ENCODE measurements at places on chromosomes 7 and 10.
A peak's percentile ranks its signal among the peaks of the same experiment; 100 is the strongest.

- no peaks in the 10 kb centered on the region for H3K27me3 ChIP-seq
- no peaks in the 10 kb centered on the region for H3K36me3 ChIP-seq
- peak overlapping the region; percentile 72 for H3K27ac ChIP-seq
- peaks cover 18% of the 10 kb centered on the region for H3K4me1 ChIP-seq
- H3K4me3 ChIP-seq = no peak overlapping the region
Measured at GRCh38 chr7:46291601-46292150, 370.6 kb upstream of the IGFBP3 start.

DNA sequence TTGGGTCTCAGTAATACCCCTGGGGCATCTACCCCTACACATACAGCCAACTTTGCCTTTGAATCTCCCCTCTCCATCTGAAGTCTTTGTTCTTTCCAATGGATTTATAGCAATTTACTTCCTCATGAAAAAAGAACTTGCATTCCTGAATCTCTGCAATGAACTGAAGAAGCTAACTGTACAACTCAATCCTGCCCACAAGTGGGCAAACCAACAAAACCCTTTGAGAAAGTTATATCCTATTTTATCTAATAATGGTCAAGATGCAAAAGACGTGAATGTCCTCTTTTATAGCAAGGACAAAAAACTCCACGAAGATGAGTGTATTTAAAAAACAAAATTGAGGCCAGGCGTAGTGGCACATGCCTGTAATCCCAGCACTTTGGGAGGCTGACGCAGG lies 991.3 kb downstream of the LRMDA start:
- DNase-seq = peak; percentile 30
- H3K27ac ChIP-seq = no peak overlapping the region
- no peaks in the 10 kb centered on the region for H3K36me3 ChIP-seq
- no peaks in the 10 kb centered on the region for H3K4me1 ChIP-seq
- no peaks in the 10 kb centered on the region for H3K27me3 ChIP-seq

GRCh38 chr10:22016046-22016705 lies 12.6 kb upstream of the DNAJC1 start:
- H3K27ac ChIP-seq = no peak overlapping the region
- H3K4me3 ChIP-seq = no peak overlapping the region
- H3K4me1 ChIP-seq = no peaks in the 10 kb centered on the region
- DNase-seq = no peak
- no peaks in the 10 kb centered on the region for H3K27me3 ChIP-seq

DNA sequence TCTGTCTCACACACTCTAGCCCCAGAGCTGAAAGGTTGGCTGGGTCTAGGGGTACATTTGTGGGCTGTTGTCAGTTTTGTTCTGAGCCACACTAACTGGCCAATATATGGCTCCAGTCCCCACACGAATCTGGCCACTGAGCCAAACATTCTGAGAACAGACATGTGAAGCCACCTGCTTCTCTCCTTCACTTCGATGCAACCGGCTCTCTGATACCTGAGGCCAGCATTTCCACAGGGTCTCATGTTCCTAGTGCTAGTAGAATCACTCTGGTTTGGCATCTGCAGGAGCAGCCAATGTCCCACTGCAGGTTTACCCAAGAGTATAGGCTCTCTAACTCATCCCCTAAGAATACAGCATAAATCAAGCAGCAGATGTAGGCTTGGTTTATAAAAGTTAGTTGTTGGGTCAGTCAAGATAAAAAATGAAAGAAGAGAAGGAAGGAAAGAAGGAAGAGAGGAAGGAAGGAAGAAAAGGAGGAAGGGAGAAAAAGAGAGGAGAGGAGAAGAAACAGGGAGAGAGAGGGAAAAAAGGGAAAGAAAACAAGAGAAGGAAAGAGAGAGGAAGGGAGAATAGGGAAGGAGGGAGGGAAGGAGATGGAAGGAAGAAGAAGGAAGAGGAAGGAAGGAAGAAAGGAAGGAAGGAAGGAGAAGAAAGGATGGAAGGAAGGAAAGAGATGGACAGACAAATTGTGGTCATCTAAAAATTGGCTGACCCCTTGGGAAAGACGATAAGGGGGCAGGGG lies 75.1 kb downstream of the STRA8 start:
- H3K36me3 ChIP-seq = no peaks in the 10 kb centered on the region
- H3K27ac ChIP-seq = no peak overlapping the region
- DNase-seq = no peak
- H3K4me1 ChIP-seq = no peaks in the 10 kb centered on the region

DNA sequence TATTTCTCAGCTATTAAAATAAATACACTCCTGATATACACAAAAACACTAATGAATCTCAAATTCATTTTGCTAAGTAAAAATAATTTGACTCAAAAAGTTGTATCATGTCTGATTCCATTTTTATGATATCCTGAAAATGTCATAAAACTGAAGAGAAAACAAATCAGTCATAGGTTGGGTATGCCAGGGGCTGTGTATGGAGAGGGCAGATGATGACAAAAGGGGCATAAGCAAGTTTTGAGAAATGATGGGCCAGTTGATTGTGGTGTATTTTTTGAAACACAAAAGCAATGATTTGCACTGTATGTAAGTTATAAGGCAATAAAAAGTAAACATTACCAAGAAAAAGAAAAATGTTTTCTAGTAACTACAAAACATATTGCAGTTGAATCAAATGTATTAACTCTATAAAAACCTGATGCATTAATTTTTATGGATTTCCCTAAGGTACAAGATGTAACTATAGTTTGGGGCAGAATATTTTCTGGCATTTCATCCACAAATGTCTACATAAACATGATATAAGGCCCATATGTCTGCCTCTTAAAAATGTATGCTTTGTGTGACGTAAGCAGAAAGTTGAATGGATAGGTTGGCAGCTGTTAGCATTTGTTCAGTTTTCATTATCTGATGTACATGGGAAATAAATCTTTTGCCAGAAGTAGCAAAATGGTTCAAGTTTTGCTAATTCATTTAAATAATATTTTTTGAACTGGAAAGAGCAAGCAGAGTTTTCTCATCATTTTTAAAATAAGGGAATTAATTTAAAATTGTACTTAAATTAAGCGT lies 35.1 kb upstream of the ING3 start:
- H3K4me1 ChIP-seq = no peaks in the 10 kb centered on the region
- no peak overlapping the region for H3K4me3 ChIP-seq
- H3K27me3 ChIP-seq = no peaks in the 10 kb centered on the region
- no peak for DNase-seq
- H3K36me3 ChIP-seq = no peaks in the 10 kb centered on the region

DNA sequence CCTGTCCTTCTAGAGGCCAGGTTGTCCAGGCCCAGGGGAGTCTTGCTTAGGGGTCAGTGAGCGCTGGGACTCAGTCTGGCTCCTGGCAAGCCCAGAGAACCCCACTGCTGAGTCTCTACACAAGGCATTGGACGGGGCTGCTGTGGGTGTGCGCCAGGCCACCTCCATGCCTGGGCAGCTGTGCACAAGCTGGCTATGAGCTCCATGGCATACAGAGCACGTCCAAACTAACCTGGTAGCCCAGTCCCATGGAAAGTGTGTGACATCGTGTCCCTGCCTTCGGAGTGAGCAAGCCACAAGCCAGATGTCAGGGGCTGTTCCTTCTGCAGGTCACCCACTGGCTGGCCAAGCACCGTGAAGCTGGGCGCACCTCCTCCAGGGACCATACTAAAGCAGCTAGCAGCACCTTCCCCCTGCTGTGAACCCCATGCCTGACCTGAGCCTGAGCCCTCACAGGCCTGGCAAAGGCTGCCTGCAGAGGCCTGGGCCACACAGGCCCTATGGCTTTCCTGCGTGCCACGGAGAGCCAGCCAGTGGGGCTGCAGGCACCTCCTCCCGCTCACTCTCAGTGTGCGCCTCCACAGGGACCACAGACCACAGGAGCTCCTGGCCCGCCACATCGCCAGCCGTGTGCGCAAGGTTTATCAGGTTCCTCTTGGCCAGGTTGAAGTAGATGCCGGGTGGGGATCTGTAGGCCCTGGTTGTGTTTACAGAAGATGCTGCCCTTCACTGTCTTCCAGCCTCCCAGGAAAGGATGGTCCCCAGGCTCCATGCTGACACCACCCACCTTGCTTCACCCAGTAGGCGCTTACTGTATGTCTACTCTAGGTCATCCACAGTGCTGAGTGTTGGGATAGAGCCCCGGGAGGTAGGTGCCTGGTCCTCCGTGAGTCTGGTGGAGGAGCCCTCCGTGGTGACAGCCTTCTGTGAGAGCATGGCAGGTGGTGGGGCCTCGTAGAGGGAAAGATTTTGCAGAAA lies 219.7 kb downstream of the EBF3 start:
- H3K36me3 ChIP-seq = no peaks in the 10 kb centered on the region
- no peaks in the 10 kb centered on the region for H3K27me3 ChIP-seq
- H3K27ac ChIP-seq = no peak overlapping the region
- no peak for DNase-seq
- no peaks in the 10 kb centered on the region for H3K4me1 ChIP-seq

GRCh38 chr7:26743205-26743604 lies 121.2 kb downstream of the SKAP2 start:
- no peaks in the 10 kb centered on the region for H3K27me3 ChIP-seq
- H3K4me3 ChIP-seq = no peak overlapping the region
- peak; percentile 13 for DNase-seq
- no peak overlapping the region for H3K27ac ChIP-seq

- no peak overlapping the region for H3K4me3 ChIP-seq
- H3K4me1 ChIP-seq = peaks cover 25% of the 10 kb centered on the region
- H3K36me3 ChIP-seq = peaks cover 36% of the 10 kb centered on the region
- no peak for DNase-seq
- peak overlapping the region; percentile 51 for H3K27ac ChIP-seq
Measured at GRCh38 chr7:43615558-43616145, 32.7 kb downstream of the STK17A start.

DNA sequence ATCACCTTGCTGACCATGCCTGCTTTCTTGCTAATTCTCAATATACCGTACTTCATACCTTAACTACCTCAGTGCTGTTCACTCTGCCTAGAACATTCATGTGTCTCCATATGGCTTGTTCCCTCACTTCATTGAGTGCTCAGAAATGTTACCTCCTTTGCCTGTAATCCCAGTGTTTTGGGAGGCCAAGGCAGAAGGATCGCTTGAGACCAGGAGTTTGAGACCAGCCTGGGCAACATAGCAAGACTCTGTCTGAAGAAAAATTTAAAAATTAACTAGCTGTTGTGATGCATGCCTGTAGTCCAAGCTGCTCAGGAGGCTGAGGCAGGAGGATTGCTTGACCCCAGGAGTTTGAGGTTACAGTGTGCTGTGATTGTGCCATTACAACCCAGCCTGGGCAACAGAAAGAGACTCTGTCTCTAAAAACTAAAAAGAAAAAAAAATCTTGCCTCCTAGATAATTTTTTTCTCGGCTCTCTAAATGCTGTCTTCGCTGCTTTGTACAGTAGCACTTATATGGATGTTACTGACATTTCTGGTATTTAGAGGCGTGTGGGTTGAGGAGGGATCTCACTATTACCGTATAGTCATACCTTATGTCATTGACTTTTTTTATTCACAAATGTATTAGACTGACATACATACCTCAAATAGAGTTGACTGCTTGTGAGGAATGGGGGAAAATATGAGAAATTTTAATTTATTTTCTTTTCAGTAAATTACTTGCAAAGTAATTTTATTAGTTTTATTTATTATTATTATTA lies 63.7 kb downstream of the LCOR start:
- no peak overlapping the region for H3K27ac ChIP-seq
- no peaks in the 10 kb centered on the region for H3K27me3 ChIP-seq
- DNase-seq = no peak
- no peaks in the 10 kb centered on the region for H3K4me1 ChIP-seq
- H3K36me3 ChIP-seq = no peaks in the 10 kb centered on the region
- H3K4me3 ChIP-seq = no peak overlapping the region

DNA sequence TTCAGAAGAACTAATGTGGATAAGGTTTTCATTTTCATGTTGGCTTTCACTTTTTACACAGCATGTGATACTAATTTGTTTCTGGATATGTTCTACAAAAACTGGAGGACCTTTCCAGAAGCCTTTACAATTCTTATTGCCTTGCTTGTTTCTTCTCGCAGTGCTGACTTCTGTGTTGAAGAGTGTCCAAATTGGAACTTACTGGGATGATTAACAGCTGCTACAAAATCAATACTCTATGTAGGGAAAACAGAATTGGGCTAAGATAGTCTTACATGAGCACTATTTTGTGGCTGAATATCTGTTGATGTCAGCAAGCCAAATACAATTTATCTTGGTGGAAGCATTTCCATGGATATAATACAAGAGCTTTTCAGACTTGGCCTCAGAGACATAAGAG lies 351.2 kb downstream of the DGKB start:
- no peak overlapping the region for H3K27ac ChIP-seq
- no peaks in the 10 kb centered on the region for H3K36me3 ChIP-seq
- no peak for DNase-seq
- H3K4me3 ChIP-seq = no peak overlapping the region

DNA sequence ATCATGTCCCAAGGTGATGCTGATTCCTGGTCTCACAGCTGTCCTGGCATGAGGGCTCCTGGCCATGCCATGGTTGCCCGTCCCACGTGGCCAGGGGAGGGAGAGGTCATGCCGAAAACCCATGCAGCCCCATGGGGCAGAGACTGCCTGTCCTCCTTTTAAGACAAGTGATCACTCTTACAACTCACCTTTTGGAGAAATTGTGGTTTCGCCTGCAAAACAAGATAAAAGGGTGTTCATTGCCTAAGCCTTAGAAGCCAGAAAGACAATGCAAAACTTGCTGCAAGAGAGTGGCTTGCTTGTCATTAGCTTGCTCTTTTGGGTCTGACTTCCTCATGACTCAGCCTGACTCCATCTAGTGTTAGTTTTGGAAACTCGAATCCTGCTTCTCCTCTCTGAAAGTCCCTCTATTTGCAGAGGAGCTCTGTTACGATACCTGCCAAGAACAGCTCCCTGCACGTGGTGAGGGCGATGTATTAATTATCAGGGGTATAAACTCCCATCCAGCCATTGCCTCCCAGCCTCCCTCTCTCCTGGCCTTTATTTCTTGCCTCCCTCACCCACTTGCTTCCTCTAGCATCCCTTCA lies 26.7 kb downstream of the TMEM273 start:
- H3K4me3 ChIP-seq = no peak overlapping the region
- DNase-seq = peak; percentile 83

DNA sequence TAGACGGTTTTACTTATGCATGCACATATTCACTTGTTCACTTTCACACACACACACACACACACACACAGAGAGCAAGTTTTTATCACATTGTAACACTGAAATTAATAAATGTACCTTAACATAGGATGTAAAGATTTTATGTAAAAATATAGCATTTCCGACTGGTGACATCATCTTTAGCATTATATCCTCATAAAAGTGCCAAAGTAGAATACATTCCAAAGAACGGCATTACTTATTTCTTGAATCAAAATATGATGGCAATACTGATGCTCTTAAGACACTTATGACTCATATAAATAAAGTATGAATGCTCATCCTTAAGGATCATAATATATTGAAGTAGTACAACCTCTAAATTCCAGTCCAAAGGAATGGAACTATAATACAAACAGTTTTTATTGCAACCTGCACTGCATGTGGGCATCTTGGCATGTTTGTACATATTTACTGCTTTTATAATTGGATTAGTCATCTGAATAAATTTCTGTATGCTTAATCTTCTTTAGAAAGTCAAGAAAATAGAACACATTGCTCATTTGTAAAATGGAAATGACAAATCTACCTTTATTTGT lies 290.0 kb upstream of the SEMA3A start:
- no peaks in the 10 kb centered on the region for H3K27me3 ChIP-seq
- no peaks in the 10 kb centered on the region for H3K4me1 ChIP-seq

- H3K36me3 ChIP-seq = peaks cover 21% of the 10 kb centered on the region
- no peak overlapping the region for H3K4me3 ChIP-seq
Measured at GRCh38 chr7:745431-746154, 18.5 kb upstream of the PRKAR1B start.

GRCh38 chr10:12608761-12609160 lies 259.4 kb downstream of the CAMK1D start:
- no peaks in the 10 kb centered on the region for H3K27me3 ChIP-seq
- H3K36me3 ChIP-seq = no peaks in the 10 kb centered on the region
- H3K4me3 ChIP-seq = no peak overlapping the region
- H3K27ac ChIP-seq = no peak overlapping the region
- no peak for DNase-seq
- peaks cover 8% of the 10 kb centered on the region for H3K4me1 ChIP-seq

All from IMR-90 (cell line).